ENCODE measurements at places on chromosomes 5 and 9.

- DNase-seq, result no peak
These were observed 126.5 kb downstream of the MRPL36 start for GRCh38 chr5:1673042-1673677.

GRCh38 chr5:4942831-4943178 lies 197.3 kb upstream of the ADAMTS16 start:
- no peak for DNase-seq

GRCh38 chr5:128574041-128574440 lies 36.0 kb upstream of the FBN2 start:
- no peak for DNase-seq

- DNase-seq, result no peak
These were observed 108.8 kb downstream of the PRKACG start for GRCh38 chr9:68905129-68905528.
